ENCODE measurements at places on chromosomes 16 and 17.

DNA sequence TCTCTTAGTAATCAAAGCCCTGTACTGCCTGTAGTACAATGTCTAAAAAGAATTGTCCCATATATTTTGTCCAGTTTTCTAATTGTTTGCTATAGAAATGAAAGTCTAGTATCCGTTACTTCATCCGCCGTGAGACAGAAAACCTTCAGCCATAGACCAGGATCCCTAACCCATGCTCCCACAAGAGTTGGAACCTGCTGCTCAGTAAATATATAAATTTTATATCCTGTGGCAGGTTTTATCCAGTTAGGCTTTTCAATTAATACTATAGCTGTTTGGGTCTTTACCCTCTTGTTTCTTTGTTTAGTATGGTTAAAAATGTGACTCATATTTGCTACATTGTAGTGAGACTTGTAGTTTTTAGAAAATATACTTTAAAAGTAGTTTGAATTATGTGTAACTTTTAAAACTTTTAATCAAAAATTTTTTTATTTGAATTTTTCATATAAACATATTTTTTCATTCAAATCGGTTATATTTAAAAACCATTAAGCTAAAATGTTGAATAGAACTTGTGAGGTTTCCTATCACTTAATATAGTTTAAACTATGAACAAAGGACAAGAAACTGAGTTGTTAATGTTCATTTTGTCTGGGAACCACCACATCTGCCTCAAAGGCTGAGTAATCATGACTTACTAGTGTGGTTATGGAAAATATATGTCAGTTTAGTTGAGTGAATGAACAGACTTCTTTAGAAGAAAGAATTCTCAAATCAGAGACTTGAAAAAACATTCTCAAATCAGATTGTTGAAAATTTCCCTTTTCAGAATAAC lies 54.8 kb downstream of the VMP1 start:
- DNase-seq, result no peak

DNA sequence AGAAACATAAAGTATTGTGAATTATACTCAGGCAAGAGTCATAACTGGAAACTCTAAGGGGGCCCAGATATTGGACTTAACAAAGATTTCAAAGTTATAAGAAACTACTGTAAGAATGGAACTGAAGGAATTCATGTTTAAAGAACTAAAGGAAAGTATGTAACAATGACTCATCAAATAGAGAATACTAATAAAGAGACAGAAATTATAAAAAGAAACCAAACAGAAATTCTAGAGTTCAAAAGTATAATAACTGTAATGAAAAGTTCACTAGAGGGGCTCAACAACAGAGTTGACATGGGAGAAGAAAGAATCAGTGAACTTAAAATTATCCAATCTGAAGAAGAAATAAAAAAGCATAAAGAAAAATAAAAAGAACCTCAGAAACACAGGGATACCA lies 55.4 kb downstream of the ADCY9 start:
- DNase-seq, result no peak

DNA sequence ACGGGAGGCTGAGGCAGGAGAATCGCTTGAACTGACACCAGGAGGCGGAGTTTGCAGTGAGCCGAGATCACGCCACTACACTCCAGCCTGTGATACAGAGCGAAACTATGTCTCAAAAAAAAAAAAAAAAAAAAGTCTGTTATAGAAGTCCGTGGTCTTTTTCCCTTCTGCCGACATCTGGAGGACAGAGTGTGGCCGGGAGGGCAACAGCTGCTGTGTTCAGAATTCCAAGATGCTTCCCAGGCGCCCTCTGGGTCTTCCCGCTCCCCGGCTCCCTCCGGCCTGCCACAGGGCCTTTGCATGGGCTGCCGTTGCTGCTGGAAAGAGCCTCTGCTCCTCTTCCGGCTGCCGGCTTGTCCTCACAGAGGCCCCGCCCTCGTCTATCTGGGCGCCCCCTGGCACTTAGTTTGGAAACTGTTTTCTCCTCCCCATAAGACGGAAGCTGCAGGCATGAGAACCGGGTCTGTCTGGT lies 2.4 kb upstream of the CACNA1H start:
- peak; percentile 43 for DNase-seq

DNA sequence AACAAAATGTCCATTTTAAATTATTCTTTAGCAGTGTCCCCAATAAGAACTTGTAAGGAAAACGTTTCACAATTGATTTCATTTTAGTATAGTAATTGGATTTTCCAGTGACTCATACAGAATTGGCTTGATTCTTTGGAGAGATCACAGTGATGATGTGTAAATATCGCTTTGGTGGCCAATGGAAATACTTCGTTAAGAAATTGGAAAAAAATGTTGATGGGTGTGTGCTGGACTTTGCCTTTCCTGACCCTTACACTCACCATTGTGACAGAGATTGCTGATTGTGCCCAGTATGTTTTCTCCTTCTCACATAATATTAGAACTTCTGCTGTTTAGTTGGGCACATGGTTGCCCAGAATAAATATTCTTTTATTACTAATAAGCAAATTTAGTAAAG lies 7.4 kb upstream of the EFCAB13 start:
- no peak for DNase-seq

GRCh38 chr16:23164736-23165135 lies 15.5 kb upstream of the USP31 start:
- no peak for DNase-seq

- no peak for DNase-seq
Observed at GRCh38 chr17:47820033-47820789, 1.4 kb downstream of the OSBPL7 start.

- DNase-seq, result no peak
Observed at GRCh38 chr17:41464682-41465081, 2.5 kb downstream of the KRT32 start.

Data from activated T-cell treated with anti-CD3 and anti-CD28 coated beads, Interleukin-2, amount 50 U/mL, for 24 hours (primary cell).